ENCODE measurements at places on chromosomes 6 and 20.

DNA sequence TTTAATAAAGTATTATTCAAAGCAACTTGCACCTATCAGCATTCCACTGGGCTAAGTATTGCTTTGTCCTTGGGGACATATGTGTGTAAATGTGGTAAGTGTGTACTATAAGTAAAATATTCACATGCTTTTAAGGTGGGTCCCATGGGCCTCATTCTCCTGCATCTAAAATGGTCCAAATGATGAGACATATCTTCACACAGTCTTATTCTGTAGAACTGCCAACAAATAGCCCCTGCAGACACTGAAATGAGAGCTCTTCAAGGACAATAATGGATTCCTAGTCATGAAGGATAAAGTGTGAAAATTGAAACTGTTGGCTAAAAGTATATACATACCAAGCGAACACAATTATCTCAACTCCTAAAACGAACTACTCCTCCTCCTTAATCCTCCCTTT is 81.8 kb downstream of the SMLR1 start:
- no peak for DNase-seq

DNA sequence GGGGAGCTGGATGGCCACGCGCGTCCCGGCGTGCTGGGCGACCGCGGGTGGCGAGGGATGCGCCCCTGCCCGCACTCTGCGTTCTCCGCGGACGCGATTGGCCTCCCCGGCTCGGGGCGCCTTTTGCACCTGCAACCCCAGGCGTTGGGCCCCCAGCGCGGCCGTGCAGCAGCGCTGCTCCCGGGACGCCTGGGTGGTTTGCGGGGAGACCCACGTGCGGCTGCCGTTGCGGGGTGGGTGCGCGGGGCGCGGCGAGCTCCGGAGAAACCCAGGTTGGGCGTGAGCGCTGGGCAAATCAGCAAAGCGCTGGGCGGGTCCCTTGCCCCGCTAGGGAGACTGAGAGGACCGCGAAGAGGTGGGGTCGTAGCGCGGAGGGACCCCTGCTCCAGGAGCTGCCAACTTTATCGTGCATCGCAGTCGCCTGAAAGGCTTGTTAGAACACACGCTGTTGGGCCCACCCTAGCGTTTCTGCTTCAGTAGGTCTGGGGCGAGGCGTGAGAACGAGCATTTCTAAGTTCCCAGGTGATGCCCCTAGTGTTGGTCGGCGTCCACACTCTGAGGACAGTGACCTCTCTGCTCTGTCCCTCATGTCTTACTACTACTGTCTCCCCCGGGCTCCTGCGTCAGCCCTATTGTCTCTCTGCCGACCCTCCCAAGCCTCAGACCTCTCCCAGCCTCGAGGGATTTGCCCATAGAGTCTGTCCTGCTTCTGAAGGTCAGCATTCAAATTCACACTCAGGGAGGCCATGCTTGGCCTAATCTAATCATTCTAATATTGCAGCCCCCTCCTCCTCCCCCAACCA is 538 bp upstream of the ZFP64 start:
- DNase-seq: peak; percentile 44

GRCh38 chr6:143400258-143401067 is 50.0 kb downstream of the ADAT2 start:
- no peak for DNase-seq

GRCh38 chr6:128397996-128398395 is 122.4 kb downstream of the PTPRK start:
- DNase-seq: no peak

GRCh38 chr6:161829291-161829729 is 555.4 kb upstream of the AGPAT4 start:
- no peak for DNase-seq

- peak; percentile 31 for DNase-seq
Measured at GRCh38 chr20:47487175-47487917, 14.3 kb upstream of the NCOA3 start.

DNA sequence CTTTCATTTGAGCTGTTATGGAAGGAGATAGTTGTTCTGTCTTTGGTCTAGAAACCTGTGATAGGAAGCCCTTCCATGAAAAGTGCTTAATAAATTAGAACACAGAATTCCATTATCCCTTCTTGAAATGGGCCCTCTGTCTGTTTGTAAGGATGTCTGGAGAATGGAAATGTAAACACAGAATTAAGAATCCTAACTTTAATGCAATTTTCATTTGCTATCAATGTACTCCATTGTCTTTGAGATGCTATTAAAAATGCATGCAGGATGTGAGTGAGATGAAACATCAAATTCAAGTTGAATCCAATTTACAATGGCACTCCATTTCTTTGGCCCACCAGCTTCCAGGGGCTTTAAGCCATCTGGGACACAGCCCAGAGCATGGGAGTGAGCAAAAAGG is 13.9 kb upstream of the AARS2 start:
- DNase-seq: no peak

DNA sequence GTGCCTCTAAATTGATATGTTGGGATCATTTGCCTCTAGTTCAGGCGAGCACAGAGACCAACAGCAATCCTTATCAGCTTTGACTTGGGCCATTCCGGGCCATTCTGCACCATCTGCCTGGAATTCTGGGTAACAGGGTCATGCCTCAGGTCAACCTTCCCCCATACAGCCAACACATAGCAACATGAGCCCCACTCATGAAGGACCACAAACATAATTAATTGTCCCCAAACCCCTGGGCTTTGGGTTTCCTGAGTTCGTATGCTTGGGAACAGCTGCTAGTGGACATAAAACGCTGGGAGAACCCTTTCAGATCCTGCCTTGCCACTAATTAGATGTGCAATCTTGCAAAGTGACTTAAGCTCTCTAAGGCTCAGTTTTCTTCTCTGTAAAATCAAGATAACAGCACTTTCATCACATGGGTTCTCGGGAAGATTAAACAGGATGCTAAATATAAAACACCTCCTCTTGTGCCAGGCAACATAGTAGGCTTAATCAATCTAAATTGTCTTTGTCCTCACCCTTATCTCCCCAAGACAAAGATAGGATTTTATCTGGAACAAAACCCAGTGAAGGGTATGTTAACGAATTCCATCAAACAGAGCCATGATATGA is 426.5 kb downstream of the CD83 start:
- DNase-seq: no peak

DNA sequence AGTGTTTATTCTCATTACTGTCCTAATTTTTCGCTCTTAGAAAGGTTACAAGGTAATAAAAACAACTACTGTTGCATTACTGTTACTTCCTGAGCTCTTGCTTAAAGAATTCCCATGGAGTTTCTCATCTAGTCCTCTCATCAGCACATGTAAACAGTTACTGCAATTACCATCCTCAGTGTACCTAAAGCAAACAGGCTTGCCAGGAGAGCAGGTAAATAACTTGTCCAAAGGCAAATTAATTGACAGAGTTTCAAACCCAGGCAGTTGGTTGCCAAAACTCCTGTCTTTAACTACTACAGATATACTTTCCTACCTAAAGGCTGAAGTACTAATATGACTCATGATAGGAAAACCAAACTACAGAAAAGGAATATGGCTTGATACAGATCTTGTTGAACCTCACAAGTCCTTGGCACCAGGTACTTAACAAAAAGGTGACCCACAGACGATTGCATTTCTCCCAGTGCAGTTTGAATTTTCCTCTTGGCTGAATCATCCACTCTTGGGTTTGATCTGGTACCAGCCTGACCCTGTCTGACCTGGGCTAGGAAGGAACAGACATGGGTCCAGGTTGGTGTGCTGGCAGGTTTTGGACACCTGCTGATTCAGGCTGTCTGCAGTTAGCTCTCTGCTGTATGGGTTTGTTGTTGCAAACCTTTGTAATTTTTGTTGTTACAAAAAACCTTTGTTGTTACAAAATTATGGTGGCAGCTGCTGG is 153.0 kb downstream of the CFAP61 start:
- DNase-seq: no peak

DNA sequence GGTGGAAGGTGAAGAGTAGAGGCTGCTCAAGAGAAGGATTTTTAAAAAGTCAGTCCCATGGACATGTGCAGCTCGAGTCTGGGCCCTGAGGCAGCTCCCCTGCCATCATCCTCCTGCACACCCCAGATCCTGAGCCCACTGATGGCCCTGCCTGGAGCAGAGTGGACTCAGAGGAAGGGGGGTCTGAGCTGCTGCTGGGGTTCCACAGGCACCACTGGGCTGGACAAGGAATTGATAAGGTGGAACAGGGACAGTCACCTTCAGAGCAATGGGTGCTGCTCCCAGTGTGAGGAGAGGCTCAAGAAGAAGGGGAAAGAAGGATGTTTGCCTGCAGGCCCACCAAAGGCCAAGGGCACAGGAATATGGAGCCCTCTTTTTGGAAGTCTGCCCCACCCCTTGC is 6.2 kb downstream of the ULBP2 start:
- DNase-seq: no peak

DNA sequence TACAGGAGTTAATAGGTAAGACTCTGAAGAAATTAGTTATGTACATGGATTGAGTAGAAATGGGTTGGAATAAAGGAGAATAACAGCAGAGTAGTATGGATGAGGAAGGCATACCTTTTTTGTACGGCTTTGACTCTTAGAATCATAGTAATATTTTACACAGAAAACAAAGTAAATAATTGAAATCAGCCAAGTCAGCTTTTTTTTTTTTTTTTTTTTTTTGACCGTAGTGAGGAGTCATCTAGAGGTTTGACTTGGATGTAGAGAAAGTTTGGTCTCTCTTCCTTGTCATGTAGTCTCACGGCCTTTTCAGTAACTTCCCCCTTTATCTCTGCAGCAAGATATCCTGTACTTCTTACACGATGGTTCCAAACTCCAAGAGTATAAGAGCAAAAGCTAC is 158.9 kb downstream of the FLRT3 start:
- no peak for DNase-seq

DNA sequence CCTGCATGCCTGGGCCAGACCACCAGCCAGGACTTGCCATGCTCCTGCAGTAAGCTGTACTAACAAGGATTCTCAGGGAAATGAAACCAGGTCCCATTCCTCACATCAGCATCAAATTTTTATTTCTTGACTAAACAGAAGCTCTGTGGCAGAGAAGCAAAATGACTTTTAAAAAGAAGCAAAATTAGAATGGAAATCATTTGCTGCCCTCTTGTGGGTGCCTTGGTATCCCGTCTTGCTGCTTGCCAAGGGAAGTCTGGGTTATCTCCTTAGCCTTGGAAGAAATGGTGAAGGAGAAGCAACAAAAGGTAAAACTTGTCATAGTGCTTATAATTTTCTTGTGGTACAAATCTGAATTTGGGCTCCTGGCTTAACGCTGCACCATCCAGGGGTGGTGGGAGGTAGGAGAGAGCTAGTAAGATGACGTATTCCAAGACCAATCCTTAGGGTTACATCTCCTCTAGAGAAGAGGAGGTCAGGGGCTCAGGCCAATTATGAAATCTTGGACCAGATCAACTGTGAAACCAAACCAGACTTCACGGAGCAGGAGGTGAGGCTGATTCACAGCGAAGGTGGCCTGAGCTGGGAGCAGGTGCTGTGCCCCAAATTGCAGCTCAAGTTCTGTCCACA is 107.5 kb downstream of the FAXC start:
- DNase-seq: no peak

DNA sequence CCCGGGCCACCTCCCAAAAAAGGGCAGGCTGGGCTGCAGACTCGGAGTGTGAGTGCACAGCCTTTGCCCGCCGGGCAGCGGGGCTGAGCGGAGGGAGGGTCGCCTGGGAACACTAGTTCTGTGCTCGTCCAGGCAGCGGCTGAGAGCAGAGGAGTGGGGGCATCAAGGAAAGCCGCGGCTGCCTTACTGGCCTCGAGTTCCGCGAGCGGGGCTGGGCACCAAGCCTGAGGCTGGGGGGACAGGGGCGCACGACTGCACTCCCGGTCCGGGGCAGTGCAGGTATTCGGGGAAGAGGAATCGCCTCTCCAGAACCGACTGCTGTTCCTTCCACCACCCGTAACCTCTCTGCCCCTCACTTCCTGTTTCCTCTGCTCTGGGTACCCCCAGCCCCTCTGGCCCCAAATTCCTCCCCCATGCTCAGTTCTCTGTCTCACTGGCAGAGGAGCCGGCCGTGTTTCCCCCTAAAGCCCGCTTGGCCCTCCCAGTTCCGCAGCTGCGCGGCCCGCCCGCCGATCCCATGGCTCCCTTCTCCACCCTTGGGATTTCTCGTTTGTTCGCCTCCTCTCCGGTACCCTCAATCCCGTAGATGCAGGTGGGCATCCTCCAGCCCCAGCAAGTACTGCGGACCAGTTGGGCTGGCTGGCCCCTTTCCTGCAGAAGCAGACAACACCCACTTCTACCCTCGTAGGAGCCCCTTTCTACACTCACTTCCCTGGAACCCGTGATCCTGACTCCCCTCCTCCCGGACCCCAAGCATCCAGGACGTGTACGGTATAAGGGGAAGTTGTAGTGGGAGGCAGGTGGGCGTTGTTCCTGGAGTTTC is 5.1 kb downstream of the RING1 start:
- no peak for DNase-seq

DNA sequence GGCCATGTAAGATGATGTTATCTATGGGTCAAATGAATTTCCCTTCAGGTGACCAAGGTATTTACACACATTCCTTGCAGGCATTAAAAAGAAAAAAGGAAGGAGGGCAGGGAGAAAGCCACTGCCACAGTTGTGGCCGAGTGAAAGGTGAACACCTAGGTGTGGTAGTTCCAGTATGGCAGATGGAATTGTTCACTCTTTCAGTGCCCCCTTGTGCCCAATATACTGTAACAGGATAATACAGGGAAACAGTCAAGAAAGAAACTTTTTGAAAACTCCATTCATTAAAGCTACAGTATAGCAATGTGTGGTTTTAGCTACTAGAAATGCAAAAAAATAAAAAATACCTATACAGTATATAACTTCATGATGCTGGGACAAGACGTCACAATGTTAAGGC is 52.1 kb downstream of the BMP2 start:
- DNase-seq: no peak

- no peak for DNase-seq
Measured at GRCh38 chr6:85421972-85422371, 27.9 kb upstream of the NT5E start.

DNA sequence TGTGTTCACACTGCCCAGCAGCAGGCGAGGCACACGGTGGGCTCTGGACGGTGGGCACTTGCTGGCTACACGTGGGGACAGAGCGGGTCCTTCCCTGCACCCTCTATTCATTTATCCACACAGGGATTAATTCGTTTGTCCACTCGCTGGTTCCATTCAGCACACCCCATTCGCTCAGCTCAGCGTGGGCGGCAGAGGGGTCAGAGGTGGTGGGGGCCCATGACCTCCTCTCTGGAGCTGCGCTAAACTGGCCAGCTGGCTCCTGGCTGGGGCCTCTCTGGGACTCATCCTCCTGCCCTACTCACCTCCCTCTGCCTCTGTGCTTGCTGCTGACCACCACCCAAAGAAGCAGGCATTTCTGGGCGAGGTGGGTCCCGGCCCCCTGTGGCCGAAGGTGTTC is 21.4 kb upstream of the RBBP8NL start:
- DNase-seq: no peak

- no peak for DNase-seq
Measured at GRCh38 chr6:87357479-87358196, 13.0 kb downstream of the C6orf163 start.

DNA sequence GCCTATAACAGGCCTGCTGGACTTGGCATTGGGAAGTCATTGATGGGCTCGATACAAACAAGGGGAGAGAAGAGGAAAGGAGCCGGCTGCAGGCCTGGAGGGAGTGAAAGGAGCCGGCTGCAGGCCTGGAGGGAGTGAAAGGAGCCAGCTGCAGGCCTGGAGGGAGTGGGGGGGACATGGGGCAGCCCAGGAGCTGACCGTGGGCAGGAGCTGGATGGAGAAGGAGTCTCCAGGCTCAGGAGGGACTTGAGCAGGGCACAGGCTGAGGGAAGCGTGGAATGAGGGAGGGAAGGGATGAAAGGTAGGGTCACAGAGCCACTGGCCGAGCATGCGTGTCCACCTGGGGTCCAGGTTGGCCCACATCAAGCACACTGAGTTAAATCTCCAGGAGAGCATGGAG is 32.0 kb downstream of the RPP40 start:
- no peak for DNase-seq

- DNase-seq: no peak
Measured at GRCh38 chr6:118280210-118280609, 267.9 kb upstream of the PLN start.

GRCh38 chr6:110337486-110337885 is 20.7 kb downstream of the METTL24 start:
- no peak for DNase-seq
